ENCODE measurements at places on chromosomes 2 and 18.

DNA sequence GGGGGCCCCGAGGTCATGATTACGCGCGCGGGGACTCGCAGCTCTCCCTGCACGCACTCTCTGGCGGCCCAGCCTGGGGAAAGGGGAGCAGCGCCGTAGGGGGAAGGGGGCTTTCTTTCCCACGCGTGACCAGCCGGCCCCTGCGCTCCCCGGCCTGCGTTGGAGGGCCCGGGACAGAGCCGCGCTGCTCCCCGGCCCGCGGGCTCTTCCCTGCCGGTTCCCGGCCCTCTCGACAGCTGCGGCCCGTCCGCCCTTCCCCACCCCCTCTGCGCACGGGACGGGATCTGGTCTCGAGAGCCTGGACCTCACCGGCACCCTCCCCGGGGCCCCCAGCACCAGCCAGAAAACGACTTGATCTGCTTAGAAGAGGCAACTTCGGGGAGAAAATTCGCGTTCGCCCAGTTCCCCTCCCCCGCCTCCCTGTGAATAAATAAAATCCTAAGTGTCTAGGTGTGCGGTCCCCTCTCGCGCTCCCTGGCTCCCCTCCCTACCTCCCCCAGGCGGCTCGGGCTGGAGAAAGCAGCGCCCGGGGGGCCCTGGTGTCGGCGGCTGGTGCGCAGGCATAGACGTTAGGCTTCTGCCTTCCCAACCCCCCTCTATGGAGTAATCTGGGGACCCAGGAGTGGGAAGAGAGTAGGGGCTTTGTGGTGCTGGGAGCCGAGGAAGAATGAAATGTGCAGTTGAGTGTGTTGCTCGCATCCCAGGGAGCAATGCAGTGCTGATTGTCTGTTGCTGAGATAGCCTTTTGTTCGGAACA is 803 bp upstream of the FIGN start:
- DNase-seq = no peak

GRCh38 chr2:113770929-113771328 is 14.5 kb upstream of the SLC35F5 start:
- DNase-seq = no peak

DNA sequence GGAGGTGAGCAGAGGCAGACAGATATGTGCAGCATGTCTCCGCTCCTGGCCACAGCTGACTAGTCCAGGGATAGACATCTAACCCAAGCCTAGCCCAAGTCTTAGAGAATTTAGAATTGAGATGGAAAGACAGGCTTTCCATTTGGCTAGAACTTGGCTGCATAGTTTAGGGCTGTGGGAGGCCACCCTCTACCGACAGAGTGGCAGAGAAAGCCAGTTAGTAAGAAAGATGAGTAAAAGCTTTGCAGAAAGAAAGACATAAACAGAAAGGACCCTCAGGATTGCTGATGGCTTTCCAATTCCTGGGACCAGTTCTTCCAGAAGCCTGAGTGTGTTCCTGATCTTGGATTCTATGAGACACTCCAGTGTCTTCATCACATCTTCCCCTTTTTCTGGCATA is 62.1 kb downstream of the DYM start:
- no peak for DNase-seq

DNA sequence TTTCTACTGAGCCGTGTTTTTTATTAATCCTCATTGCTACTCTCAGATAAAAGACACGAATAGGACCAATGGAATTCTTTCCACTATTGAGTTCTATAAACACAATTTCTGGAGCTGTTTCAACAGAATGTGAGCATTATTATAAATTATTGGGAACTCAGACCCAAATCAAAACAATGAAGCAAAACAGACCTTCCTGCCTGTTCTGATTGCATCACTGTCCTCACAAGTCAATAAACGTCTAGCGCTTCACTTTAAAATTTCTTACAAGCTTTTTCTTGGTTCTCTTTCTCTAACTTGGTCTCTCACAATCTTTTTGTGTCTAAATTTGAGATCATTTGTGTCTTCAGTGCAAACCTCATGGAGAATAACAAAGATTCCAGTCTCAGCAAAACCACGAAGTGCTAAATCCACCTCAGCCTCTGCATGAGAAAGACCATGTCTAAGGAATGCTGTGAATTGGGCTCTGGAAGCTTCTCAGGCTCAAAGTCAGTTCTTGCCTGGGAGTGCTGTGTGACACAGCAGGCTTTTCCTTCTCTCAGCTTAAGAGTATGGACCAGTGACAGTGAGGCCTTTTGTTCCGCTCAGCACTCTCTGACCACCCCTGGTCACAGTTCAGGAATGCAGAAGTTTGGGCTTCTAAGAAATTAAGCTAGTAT is 22.8 kb downstream of the ARHGAP28 start:
- no peak for DNase-seq

DNA sequence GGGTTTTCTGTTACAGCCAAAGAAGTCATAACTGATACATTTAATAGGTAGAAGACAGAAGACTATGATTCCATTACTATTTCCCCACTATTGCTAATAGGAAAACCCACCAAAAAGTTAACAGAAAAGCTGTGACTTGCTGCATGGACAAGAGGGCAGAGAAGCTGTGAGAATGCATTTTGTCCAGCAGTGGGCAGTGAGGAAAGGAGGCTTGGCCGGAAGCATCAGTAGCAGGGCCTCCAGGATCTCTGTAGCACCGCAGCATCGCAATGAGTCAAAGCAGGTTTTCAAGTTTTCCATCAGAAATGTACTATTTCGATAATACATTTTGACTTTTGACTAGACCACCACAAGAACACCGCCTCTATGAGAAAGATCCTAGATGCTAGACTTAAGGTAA is 24.9 kb downstream of the MYO5B start:
- no peak for DNase-seq

DNA sequence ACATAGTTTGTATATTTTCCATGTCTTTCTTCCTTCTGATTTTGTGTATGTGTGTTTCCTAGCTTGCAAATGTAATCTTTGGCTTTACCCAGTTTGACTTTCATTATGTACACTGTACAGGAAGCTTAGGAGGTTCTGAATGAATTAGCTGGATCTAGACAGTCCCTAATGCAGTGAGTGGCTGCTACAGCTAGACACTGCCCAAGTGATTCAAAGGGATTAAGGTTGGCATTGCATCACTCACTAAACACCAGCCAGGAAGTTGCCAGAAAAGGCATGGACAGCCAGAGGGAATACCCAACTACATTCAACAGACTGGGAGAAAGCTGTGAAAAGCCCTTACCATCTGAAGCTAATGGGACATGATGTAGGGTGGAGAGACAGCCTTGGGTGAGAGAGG is 316.0 kb upstream of the MEX3C start:
- no peak for DNase-seq

- DNase-seq = no peak
Measured at GRCh38 chr2:205477016-205477705, 205.1 kb upstream of the NRP2 start.

DNA sequence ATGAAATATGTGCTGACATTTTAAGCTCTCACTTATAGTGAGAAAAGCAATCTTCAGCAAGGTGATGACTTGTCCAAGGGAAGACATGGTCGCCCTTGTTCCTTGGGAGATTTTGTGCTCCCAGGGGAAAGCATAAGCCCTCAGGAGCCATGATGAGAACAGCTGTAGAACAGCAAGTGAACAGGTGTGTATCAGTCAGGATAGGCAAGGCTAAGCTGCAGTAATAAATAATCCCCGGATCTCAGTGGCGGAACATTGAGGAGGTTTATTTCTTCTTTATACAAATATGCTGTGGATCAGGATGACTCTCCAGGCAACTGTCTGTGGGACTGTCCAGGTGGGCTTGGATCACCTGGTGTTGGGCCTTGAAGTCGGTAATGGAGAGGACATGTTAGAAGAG is 103.1 kb downstream of the MSH2 start:
- no peak for DNase-seq

DNA sequence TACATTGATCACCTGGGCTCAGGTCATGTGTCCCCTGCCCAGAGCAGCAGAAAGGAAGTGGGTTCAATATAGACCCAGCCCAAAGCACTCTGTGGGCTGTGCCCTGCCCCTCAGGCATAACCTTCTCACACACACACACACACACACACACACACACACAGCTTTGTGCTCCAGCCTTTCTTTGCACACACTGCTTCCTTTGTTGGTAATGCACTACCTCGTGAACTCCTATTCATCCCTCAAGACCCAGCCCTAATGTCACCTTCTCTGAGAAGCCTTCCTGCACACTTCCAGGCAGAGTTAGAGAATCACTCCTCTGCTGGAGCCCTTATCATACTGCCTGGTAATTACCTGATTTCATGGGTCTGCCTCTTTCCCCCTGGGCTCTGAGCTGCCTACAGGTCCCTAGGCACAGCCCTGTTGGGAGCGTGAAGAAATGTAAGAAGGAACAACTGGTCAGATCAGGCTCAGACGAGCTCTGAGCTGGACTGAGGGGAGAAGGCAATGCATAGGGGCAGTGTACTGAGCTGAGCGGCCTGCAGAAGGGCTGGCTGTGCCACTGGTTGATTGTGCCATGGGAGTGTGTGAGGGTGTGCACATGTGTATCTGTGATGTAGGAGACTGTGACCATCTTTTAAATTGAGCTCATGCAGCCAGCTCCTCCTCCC is 210.3 kb downstream of the GLI2 start:
- DNase-seq = no peak

- no peak for DNase-seq
Measured at GRCh38 chr18:37611614-37612279, 46.1 kb upstream of the CELF4 start.

DNA sequence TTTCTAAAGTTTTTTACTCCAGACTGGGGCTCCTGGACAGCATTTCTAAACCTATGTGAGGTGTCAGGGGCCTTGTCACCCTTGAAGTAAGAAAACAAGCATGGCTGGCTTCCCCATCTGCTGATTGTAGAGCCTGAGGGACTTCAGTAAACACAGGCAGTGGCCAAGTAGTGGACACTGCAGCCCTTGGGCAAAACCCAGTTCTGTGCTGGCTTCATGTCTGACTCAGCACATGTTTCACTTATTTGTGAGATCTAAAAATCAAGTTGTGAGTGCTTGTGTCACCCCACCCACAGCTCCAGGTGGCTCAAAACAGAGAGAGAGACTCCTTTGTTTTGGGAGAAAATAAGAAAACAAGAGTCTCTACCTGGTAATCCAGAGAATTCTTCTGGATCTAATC is 660.3 kb upstream of the VRK2 start:
- DNase-seq = no peak

- no peak for DNase-seq
Measured at GRCh38 chr2:199025146-199025545, 432.6 kb downstream of the SATB2 start.

GRCh38 chr2:107062599-107063220 is 176.7 kb upstream of the ST6GAL2 start:
- no peak for DNase-seq

DNA sequence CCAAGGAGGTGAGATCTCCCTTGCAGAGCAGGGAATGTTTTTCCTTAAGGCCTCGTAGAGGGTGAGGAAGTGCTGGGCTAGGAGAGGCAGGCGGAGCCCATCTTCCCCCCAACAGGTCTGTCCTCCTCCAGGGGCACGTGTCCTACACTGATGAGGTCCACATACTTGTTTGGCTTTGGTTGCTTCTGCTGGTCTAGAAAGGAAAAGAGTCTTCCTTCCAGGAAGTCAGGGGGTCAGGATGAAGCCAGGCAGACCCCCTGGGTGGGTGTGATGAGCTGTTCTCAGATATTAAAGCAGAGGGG is 6.0 kb downstream of the SH3BP4 start:
- DNase-seq = no peak

GRCh38 chr18:22182884-22183697 is 13.7 kb downstream of the GATA6 start:
- no peak for DNase-seq

GRCh38 chr2:206112846-206113547 is 27.0 kb upstream of the INO80D start:
- DNase-seq = no peak

- DNase-seq = no peak
Measured at GRCh38 chr18:44967599-44967998, 286.9 kb downstream of the SETBP1 start.
